ENCODE measurements at places on chromosomes 2 and 18. TPM values are rescaled to one million over a fixed set of nuclear protein-coding genes. Genes with fewer than 3 reads are reported as not detected.

- no peak for DNase-seq
Observed at GRCh38 chr2:183040604-183041003, 2.3 kb upstream of the NCKAP1 start.

GRCh38 chr18:79962835-79963657, 1.4 kb upstream of the HSBP1L1 start:
- no peak for DNase-seq

DNA sequence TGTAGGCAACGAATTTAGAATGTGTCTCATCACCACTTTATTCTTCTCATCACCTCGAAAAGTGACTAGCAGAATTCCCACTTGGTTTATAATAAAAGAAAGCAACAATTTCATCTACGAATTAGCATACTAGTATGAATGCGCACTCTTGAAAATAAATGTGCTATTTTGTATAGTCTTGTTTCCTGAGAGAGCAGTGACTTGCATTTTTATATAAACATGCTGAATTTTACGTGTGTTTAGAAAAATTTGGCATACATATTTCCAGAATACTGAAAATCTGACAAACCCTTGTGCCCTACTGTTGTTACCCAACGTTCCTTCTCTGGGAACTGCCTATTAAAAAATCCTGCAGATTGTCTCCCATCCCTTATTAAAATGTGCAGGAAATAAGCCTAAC, 786.8 kb downstream of the TSN start:
- DNase-seq, result no peak

The TM4SF20 gene
- not detected for total RNA-seq

The AQP12B gene
- total RNA-seq, result not detected

The UGT1A4 gene
- not detected for total RNA-seq

Measured in activated T-helper 1 cell treated with anti-CD3 and anti-CD28 coated beads, Interleukin-12 subunit alpha, Interleukin-12 subunit beta, Interleukin-2, Interleukin-4 antibody, amounts not matched to agents 30 ng/mL and 10 ng/mL and 1 ng/mL, durations not matched to agents 14 hours and 24 hours and 36 hours (primary cell).